ENCODE measurements at places on chromosomes 13 and 19.

DNA sequence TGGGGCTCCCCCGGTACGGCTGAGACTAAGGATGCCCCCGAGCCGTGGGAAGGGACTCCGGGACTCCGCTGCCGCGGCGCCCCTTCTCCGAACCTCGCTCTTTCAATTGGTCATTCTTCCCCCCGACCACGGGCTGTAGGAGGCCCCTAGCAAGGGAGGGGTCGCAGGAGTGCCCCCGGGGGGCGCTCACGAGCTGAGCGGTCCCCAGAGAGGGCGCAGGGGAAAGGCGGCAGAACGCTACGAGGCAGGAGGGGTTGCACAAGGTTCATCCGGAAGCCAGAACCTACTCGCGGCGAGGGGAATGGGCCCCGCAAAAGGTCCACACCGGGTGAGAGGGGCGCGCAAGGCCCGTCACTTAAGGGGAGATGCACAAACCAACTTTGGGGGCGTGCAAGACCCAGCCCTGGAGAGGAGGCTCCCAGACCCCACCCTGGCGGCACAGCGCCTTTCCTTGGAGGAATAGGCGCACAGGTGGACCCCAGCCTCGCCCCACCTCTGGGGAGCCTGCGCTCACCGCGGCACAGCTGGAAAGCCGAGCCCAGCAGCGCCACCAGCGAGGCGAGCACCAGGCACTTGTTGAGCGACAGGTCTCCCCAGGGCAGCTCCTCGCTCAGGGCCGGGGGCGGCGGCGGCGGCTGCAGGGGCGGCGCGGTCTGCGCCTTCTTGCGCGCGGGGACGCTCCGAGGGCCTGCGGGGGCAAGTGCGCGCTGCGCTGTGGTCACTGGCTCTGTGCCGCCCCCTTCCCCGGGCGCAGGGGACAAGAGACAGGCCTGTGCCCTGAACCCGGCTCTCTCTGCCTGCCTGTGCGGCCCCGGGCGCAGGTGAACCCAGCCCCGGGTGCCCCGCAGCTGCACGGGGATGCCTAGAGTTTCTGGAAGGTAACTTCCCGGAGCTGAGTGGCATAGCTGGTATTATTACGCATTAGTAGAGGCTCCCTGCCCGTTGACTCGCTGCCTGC, 2.8 kb downstream of the JSRP1 start:
- no peak for DNase-seq

- DNase-seq = no peak
Measured at GRCh38 chr13:53501387-53501786, 472.8 kb downstream of the OLFM4 start.

DNA sequence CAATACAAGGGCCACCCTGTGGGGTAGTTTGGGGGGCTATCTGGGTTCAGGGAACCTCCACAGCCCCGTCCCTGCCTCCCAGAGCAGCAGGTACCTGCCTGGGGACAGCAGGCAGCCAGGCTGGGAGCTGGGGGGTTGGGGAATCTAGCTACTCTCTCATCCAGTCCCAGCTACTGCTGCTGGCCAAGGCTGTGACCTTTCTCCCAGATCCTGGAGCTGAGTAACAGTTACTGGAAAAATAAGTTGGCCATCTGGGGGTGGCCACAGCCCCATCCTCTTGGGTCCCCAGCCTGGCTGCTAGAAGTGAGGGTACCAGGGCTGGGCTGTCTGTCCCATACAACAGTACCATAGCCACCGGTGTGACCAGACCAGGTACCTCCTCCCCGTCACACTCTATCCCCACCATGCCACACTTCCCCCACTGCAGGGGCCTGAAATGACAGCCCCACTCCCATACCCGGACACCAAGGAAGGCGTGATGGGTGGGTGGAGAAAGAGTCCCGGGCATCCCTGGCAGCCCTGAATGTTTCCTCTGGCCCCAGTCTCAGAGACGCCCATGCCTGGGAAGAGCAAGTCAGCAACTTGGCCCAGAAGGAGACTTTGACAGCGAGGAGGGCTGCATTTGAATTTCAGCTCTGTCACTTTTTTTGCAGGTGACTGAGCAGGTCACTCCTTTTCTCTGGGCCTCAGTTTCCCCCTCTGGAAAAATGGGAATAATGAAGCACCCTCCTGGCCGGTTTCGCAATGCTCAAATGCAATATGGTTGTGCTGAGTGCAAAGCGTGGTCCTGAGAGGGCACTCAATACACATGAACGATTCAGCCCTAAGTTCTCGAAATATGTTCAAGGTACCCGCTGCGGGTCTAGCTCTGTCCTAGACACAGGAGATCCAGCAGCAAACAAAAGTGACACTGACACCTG, 30.7 kb upstream of the NFIC start:
- DNase-seq = no peak

DNA sequence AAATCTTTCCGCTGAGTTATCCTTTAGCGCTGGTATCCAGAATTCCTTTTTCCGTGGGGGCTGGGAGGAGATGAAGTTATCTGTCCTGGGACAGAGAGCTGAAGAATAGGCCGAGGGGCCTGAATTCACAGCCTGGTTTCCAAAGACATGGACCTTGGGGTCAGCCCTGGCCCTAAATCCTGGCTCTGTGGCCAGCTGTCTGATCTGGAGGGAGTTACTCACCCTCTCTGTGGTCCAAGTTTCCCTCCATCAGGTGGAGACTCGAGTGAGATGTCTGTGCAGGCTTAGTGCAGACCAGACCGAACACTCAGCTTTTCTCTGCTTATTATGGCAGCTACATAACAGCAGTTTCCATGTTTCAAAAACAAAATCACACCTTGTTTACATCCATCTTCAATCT, 59.6 kb downstream of the CDADC1 start:
- DNase-seq = no peak

DNA sequence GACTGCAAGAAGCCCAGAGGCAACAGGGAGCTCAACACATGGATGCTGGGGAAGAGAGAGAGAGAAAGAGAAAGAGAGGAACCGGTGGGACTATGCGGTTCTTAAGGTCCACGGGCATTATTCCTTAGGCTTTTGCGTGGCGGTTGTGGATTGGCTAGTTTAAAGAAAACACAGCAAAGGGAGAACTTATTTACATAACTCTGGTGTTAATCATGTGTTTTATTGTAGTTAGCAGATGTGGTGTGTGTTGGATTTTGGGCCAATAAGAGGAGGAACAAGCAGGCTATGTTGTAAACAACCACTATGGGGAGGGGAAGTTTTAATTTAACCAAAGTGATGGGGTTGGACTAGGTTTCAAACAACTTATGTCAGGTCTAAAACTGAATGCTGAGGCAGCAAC, 275.3 kb upstream of the KLF12 start:
- no peak for DNase-seq

Data from NCI-H2029 (cell line).